ENCODE measurements at places on chromosomes 7 and 10. TPM values are rescaled to one million over a fixed set of nuclear protein-coding genes. Genes with fewer than 3 reads are reported as not detected.

FEZF1 gene
- total RNA-seq, result not detected

DNA sequence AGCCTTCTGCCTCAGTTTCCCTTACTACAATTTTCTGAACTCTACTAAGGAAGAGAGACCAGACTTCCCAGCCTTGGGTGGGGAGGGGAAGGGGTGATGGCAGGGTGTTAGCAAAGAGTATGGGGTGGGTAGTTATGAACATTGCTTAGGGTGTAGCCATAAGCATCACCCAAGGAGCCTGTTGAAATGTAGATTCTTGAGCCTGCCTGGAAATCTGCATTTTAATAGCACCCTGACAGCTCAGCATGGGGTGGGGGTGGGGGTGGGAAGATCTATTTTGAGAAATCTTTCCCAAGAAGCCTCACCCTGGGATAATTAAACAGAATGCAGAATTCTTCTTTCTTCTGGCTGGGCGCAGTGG, 164.8 kb downstream of the NRF1 start:
- no peak for DNase-seq

AGK gene
- total RNA-seq, result 27.2 TPM

DNA sequence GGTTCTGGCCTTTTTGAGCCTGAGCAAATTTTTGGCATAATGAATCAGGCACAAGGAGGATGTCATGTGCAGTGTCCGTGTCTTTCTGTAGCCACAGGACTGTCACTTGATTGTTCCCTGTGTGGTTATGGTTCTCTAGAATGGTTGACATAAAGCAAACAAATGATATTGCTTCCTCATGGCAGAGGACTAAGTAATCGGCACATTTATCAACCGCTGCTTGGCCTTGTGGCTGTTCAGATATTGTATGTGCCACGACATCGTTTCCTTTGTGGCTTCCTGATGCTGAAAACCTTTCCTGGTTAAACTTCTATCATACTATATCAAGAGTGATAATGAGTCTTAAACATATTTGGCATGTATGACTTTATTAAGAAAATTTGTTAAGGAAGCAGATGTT, 598.8 kb downstream of the SUGCT start:
- DNase-seq, result peak; percentile 29

GRCh38 chr7:154628556-154628955, 374.4 kb downstream of the PAXIP1 start:
- no peak for DNase-seq

DNA sequence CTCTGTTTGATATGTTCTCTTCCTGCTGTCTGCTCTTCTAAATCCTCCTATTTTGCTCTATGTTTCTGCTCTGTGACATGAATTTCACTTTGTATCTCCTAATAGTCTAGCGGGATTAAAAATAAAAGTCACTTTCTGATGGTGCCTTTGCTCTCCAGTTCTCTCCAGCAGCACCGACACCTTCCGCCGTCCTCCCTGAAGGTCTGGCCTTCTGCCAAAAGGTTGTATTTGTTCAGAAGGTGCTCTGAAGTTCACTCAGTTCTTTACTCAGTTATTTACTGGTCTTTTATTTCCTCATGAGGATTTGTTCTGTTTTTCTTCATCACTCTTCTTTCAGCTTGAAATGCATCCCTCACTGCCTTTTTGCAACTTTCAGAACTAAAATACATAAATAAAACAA, 11.2 kb upstream of the EPHA1 start:
- DNase-seq, result no peak
